M059J (cell line): ENCODE measurements at places on chromosomes 5 and 9.

- no peak for DNase-seq
Measured at GRCh38 chr9:93480728-93481324, 27.4 kb upstream of the FAM120AOS start.

GRCh38 chr9:114988962-114989599, 58.7 kb upstream of the TNFSF8 start:
- peak; percentile 89 for DNase-seq

- no peak for DNase-seq
Measured at GRCh38 chr5:119319890-119320289, 35.9 kb upstream of the TNFAIP8 start.

DNA sequence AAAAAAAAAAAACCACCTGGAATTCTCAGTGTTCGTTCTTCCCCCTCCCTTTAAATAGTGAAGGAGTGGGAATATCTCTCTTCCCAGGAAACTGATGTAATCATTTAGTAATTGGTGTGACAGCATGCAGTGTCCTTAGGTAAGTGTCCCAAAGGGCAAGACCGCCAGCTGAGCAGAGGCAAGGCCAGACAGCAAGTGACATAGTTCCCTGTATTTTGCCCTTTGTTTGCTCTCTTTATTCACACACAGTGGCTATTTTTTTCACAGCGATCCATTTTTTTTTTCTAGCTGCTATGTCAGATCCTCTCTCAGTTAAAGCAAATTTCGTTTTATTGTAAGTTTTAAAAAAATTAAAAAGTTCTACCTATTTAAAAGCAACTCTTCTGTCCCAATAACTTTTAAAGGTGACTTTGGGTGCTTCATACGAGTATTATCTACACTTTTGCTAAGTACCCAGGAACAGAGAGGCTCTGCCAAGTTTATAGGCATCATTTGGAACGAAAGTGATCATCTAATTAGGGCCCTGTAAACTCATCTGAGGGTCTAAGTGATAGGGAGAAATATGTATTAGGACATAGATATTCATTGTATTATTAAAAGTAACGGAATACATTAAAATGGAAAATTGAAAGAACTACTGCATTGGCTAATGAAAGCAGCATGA, 98.2 kb upstream of the ALDH1A1 start:
- peak; percentile 24 for DNase-seq

- no peak for DNase-seq
Measured at GRCh38 chr9:75615284-75615683, 275.2 kb upstream of the PCSK5 start.

- no peak for DNase-seq
Measured at GRCh38 chr9:96116275-96117064, 185.5 kb downstream of the HSD17B3 start.

DNA sequence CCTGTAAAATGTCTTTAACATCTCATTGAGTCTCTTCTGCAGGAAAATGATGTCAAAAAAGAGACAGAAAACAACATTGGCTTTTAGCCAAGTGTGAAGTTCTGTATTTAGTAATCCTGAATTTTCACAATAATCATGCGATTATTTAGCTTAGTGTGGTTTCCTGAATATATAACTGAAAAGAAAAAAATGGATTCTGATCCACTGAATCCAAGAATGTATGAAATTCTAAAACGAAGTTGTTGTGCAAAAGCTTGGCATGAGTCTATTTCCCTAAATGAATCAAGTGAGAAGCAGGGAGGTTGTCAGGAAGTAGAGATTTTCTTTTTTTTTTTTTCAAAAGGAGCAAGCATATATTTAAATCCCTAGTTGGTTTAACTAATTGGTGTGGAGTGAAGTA, 145.9 kb upstream of the CDH6 start:
- DNase-seq, result no peak

GRCh38 chr5:93580063-93580926, 724 bp downstream of the NR2F1-AS1 start:
- peak; percentile 64 for DNase-seq

DNA sequence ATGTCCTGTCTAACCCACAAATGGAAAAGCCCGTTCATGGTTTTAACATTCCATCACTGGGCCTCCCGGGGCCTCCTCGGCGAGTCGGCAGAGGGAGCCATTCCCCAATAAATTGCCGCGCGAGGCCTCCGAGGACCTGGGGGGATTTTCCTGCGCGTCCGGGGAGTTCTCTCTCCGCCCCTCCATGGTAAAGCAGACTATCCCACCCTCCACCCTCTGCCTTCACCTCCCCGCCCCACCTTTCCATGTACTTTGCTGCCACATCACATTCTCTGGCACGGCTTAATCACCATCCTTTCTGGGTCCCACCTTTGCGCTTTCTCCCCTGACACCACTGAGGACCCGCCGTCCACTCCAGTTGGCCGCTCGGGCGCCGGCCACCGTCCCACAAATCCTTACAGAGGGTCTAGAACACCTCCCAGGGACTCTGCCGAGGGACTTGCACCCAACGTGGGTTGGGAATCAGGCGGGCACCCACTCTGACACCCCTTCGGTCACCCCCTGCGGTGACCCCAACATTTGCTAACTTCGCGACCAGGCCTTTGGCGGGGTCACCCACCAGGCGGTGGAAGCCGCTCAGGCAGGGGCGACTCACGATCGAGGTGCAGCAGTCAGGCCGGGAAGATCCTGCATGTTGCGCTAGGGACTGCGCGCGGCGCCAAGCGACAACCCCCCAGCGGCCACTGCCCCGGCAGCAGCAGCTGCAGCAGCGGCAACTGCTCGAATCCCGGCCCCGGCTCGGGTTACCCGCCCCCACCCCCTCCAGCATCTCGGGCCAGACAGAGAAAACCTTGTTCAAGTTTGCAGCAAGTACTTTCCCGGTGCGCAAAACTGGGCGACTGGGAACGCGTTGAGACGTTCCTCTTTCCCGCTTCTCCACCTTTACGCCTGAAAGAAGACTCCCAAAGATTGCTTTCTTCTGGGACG, at the start of gene MEGF10:
Gene MEGF10, plus strand, starts transcription at position 778 of the 927 bp plus-strand sequence. CDS start 40,513 bp downstream, outside the sequence.
- DNase-seq, result peak; percentile 43

- DNase-seq, result no peak
Measured at GRCh38 chr5:105030153-105030552, 1467.6 kb upstream of the NUDT12 start.

DNA sequence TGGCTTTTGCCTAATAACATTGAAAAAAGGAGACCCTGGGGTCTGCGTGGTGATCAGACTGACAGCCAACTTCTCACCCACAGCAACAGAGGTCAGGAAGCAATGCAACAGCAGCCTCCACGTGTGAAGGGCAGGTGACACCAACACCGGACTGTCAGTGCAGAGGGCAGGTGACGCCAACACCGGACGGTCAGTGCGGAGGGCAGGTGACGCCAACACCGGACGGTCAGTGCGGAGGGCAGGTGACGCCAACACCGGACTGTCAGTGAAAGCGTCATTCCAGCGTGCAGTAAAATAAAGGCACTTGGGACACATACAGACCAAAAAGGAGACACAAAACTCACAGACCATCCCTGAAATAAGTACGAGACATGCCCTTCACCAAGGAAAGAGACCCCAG, 37.2 kb upstream of the CEP72 start:
- no peak for DNase-seq

- peak; percentile 89 for DNase-seq
Measured at GRCh38 chr5:143200781-143201398, 202.6 kb downstream of the NR3C1 start.

DNA sequence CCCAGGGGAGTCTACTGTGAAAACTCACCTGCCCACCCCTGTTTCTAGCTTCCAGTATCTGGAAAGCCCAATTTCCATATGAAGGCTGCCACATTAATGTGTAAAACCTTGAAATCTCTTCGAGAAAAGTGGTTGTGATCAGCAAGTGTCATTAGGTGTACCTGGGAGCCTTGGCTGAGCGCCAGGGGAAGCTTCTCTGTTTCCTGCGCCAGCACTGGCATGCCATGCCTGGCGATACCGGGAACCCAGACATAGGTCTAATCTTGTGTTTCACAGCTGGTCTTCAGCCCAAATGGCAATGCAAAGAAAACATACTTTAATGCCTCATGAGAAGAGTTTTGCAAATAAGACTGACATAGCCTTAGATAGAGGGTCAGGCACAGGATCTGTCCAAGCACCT, 101.6 kb downstream of the TENT4A start:
- DNase-seq, result no peak

- DNase-seq, result no peak
Measured at GRCh38 chr9:69577123-69577522, 95.0 kb downstream of the APBA1 start.

DNA sequence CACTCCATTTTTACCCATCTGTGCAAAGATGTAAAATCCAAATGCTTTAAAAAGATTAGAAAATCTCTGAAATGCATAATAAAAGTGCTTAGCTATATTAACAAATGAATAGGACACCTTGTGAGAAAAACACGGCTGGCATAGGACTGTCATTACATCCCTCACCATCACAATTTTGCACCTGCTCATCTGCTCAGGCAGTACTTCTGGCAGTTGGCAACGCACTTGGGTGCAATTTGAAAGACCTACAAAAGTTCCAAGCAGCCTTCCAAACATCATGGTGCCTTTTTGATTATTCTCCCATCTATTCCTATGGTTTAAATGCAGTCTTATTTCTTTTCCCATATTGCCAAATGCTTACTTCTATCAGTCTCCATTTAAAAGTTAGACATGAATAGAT, 501.8 kb downstream of the ENC1 start:
- DNase-seq, result no peak

DNA sequence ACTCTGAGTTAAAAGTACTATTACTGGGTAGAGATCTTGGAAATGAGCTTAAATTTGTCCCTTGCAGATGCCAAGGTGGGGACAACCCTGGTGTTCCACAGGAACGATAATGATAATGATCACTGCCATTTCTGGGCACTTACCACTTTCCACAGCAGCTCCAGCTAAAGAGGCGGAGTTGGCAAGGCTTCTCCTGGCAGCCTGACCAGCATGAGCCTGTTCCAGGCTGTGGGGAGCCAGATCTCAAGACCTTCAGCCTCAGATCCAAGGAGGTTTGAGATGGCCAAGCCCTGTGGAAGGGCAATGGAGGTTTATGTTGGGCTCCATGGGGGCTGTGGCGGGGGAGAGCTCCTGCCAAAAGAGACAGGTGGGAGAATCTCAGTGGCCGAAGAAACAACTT, 244.9 kb upstream of the MVB12B start:
- no peak for DNase-seq

DNA sequence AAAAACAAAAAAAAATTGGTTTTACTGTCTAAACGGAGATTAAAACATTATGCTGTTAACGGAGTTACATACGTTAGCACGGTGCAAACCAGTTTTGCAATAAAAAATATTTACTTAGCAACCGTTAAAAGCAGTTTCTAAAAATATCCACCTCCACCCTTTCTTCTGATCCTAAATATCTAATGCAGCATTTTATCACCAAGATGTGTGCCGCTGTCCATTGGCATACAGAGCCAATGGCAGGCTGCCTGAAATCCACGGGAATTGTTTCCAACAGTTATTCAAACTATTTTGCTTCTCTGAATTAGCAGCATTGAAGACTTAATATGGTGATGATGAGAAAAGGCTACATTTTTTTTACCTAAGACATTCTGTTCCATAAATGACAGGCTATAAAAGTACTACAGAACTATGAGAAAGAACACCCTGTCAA, 61.6 kb downstream of the CSNK1A1 start:
- peak; percentile 36 for DNase-seq

GRCh38 chr5:120778491-120779484, 314.7 kb downstream of the PRR16 start:
- DNase-seq, result peak; percentile 89

DNA sequence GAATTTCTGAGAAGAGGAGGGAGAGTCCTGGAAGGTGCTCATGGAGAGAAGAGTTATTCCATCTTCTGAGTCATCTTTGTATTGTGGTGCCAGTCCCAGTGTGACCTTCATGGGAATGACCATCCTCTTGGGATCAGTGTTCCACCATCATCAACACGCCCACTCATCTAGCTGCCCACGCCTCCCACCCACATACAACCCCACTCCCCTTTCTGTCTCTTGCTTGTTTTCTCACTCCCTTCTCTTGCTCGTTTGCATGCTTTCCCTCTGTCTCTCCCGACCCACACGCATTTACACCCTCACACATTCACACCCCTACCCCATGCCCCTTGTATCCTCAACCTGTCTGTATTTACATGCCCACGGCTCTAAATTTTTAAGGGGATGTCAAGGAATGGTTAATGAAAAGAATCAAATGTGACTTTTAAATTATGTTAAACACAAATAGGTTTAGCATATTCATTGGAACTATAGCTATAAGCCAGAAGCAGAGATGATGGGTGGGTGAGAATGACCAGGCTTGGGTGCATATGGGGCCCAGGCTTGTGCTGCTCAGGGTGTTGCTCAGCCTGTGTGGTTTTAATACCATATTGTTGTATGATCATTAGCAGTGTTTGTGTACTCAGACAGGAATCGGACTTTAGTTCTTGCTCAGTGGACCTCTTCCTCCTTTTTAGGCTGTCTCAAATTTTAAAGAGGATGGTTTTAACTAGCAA, 160.4 kb downstream of the ARHGAP26 start:
- DNase-seq, result no peak

- DNase-seq, result no peak
Measured at GRCh38 chr5:79612667-79613198, 492 bp downstream of the TENT2 start.

DNA sequence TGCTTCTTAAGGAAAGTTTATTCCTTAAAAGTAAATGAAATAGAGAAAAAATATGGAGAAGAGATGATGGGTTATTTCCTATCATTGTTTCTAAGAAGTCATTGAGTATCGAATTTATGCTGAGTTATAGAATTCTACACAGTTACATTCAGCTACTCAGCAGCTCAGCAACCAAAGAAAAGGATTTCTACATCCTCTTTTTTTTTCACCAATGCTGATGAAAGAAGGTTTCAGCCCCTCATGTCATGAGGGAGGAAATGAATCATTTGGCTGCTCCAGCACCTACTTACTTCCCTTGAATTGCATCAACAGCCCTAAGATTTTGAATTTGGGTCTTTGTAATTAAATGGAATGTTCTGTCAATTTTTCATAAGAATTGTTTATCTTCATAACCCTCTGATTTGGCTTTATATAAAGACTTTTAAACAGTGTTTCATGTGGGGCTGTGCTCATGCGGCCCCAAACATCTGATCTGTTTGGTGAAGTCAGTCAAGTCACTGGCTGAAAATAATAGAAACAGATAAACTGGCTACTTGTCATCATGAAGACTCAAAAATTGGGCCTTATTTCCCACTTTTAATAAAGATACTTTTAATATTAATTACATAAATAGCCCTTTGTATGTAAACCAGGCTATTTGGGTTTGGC, 18.5 kb upstream of the SNX2 start:
- peak; percentile 51 for DNase-seq

DNA sequence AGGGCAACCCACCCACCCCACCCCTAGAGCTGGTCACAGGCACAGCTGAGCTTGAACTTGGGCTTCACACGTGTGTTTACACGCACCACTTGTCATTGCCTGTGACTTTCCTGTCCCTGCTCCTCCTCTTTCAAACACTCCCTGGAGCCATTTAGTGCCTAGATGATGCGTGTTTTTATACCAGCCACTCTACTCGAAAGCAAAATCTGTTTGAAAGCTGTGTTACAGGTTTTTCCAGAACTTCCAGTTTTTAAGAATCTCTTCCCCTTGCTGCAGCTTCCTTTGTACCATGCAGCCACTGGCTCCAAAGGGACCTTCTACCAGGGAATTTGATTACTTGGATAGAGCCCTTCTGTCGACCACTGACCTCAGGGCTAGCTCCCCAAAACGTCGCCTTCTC, 78.8 kb upstream of the SPRY4 start:
- no peak for DNase-seq
